ENCODE measurements at places on chromosomes 4 and X.

GRCh38 chr4:102042871-102043802 lies 252.6 kb downstream of the BANK1 start:
- H3K4me3 ChIP-seq = no peak overlapping the region
- no peaks in the 10 kb centered on the region for H3K27me3 ChIP-seq
- no peak overlapping the region for H3K27ac ChIP-seq
- no peaks in the 10 kb centered on the region for H3K36me3 ChIP-seq

GRCh38 chr4:24517676-24518075 lies 66.7 kb downstream of the DHX15 start:
- H3K27me3 ChIP-seq = no peaks in the 10 kb centered on the region
- no peak overlapping the region for H3K27ac ChIP-seq
- no peaks in the 10 kb centered on the region for H3K4me1 ChIP-seq
- no peak overlapping the region for H3K4me3 ChIP-seq
- peaks cover 2% of the 10 kb centered on the region for H3K36me3 ChIP-seq

- H3K27me3 ChIP-seq = no peaks in the 10 kb centered on the region
- DNase-seq = no peak
- H3K4me3 ChIP-seq = no peak overlapping the region
- no peak overlapping the region for H3K27ac ChIP-seq
- H3K4me1 ChIP-seq = no peaks in the 10 kb centered on the region
Measured at GRCh38 chr4:113187358-113187757, 137.9 kb downstream of the ANK2 start.

GRCh38 chr4:14267373-14268060 lies 640.0 kb upstream of the BOD1L1 start:
- no peaks in the 10 kb centered on the region for H3K27me3 ChIP-seq
- no peak overlapping the region for H3K4me3 ChIP-seq
- H3K27ac ChIP-seq = no peak overlapping the region
- H3K4me1 ChIP-seq = peaks cover 1% of the 10 kb centered on the region

DNA sequence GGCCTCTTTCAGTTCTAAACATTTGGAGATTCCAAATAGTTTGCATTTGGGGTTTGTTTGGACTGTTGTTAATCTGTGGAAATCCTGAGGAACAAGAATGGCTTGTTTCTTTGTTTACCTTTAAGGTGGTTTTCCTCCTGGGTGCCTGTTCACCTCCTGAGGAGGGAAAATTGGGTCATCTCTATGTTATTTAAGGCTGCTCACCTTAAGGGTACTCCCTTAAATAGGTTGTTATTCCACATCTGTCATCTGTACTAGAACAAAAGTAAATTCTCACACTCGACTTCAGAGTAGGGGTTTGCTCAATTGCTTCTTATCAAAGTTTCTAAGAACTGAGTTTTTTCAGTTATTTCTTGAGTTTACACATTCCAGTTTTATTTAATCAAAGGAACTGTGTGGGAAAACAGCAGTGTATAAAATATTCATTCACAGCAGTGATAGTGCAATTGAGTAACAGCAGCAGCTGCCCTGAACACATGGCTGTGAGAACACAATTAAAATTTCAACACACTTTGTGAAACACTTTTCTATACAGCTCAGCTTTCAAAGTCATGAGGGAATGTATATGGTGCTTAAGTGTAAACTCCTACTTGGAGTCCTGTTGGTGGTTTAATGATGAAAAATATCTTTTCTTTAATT lies 238.5 kb upstream of the PGRMC2 start:
- no peak for DNase-seq
- H3K36me3 ChIP-seq = no peaks in the 10 kb centered on the region
- H3K27me3 ChIP-seq = no peaks in the 10 kb centered on the region
